ENCODE measurements at places on chromosomes 16 and 17.

DNA sequence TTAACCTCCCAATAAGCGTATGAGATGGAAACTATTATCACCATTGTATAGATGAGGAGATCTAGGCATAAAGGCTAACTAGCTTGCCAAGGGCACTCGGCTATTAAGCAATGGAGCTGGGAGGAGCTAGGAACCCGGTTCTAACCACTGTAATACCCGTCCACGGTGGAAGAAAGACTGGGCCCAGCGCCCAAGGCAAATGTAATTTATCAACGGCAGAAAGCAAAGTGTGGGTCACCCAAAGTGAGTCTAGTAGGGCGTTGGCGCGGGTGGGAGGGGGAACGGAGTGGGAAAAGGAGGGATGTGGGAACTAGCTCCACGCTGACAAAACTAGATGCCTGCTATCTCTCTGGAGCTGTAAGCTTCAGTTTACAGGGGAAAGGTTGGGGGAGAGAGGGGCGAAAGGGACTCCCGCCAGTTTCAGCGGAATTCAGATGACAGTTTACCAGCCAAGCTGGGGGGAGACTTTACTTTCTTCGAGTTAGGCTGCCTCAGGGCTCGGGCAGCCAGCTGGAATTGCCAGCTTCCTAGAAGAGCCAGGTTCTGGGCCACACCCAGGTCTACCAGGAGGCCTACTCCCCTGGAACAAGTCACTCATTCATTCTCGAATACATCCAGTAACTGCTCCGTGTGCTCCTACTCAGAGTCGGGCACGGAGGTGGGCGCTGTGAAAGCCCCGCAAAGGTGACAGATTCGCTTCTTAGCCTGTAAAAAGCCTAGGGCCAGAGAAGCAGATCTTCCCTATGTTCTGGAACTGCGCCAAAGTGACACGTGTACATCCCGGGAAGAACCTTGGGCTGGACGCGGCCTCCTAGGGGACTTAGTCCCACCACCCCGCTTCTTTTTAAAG lies 837 bp downstream of the LRRC59 start:
- DNase-seq: no peak

DNA sequence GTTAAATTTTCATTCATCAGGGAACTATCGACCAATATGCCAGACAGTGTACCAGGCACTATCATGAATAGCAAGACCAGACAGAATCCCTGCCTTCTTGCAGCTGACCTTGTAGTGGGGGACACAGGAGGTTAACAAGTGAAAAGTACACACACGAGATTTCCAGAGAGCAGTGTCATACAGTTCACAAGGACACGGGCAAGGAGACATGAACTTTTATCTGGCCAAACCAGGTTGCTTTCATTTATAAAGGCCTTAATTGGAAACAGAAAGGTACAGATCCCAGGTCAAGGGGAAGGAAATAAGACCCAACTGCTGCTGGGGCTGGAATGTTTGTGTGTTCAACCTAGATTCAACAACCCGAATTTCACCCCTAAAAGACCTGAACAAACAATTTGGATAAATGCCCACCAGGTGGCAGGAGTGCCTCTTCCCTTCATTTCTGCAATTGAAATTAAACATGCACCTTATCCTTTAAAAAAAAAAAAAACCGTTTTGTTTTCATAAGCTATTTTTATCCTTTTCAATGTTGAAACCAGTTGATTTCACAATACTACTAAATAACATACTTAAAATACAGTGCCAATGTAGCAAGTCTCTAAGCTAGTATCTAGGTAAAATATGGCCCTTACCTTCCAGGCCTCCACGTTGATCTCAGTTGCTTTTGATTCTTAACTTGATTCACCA lies 65.9 kb downstream of the EMP2 start:
- peak; percentile 7 for DNase-seq

DNA sequence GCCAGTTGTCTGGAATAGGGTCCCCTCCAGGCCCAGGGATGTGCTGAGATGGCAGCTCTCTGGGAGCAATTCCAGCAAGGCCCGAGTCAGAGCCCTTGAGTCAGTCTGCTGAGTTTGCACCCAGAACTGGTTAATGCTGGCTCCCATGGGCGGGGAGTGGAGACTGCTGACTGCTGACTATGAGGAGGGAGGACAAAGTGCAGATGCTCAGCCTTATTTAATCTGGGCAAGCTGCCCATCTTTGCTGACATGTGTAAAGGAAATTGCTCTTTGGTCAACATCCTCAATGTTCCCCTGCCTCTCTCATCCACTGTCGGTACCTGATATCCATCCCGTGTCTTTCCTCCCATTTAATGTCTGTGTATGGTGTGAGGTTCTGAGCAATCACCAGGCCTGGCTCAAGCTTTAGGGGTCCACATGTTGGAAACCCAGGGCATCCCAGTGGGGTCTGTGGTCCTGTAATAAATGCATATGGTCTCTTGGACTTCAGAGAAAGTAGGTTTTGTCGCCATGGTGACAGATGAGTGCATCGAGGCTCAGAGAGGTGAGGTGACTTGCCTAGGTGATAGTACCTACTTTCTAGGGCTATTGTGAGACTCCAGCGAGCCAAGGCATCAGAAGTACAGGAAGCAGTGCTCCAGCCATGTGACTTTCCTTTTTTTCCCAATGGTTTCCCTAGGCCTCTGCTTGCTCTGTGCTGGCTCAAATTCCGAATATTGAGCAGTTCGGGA lies 20.0 kb upstream of the RNF135 start:
- no peak for DNase-seq

DNA sequence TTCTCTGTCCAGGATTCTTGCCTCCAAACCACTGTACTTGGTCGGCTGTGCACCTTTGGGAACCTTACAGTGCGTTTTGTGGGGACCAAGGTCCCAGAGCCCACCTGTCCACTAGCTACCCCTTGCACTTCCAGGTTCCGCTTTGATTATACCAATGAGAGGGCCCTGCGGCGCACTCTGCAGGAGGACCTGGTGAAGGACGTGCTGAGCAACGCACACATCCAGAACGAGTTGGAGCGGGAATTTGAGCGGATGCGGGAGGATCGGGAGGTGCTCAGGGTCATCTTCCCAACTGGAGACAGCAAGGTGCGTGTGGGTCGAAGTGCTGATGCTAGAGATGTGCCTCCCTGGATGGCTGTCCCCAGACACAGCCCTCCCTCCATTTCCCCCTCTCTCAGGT lies 18.8 kb downstream of the POLR2A start:
- DNase-seq: no peak

DNA sequence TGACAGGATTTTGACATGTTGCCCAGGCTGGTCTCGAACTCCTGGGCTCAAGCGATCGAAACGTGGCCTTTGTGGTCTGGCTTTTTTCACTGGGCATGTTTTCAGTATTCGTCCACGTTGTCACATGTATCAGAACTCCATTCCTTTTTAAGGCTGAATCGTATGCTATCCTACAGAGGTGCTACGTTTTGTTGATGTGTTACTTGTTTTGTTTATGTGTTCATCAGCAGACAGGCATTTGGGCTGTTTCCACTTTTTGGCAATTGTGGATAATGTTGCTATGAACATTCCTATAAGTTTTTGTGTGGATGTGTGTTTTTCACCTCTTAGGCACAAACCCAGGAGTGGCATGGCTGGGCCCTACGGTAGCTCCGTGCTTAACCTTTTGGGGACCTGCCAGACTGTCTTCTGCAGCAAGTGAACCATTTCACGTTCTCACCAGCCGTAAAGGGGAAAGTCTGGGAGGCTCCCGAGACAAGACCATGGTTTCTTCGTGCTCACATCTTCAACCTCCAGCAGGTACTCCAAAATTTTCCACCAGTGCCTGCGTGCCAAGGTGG lies 26.9 kb downstream of the ADCY9 start:
- no peak for DNase-seq

GRCh38 chr16:84043486-84044117 lies 1.0 kb upstream of the SLC38A8 start:
- DNase-seq: no peak

DNA sequence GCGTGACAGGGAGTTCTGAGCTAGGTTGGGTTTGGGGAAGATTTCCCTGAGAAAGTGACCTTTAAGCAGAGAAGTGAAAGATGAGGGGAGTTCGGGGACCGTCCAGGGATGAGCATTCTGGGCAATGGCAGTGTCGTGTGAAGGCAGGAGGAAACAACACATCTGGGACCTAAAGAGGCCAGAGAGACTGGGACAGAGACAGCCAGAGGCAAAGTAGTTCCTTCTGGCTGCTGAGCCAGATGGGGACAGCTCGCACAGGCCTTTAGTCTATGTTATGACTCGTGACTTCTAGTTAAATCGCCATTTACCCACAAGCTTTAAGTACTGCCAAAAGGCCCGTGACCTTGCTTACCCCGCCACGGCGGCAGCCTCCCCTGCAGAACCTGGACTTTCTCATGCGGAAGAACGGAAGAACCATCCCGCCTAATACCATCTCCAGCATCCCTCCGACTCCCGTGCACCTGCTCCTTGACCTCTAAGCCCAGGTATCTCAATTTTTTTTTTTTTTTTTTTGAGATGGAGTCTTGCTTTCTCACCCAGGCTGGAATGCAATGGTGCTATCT lies 8.5 kb upstream of the MED11 start:
- no peak for DNase-seq

DNA sequence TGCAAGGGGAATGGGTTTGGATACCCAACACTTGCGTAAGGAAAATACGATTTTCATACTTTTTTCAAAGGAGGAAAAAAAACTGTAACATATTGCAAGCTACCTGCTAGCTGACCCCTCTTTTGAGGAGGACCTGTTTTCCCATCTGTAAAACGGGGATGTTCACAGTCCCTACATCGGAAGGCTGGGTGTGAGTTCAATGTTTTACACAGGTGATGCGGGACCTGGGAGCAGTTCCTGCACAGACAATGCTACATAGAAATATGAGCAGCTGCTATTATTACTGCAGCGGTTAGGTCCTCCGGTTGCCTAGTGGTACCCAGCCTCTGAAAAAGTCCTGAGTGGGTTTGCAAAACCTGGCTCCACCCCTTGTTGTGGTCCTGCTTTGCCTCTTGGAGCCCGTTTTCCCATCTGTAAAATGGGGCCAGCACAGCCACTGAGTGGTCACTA lies 3.5 kb downstream of the SOCS1 start:
- DNase-seq: no peak

- DNase-seq: no peak
Observed at GRCh38 chr17:43879723-43880419, 27.5 kb downstream of the MPP2 start.

DNA sequence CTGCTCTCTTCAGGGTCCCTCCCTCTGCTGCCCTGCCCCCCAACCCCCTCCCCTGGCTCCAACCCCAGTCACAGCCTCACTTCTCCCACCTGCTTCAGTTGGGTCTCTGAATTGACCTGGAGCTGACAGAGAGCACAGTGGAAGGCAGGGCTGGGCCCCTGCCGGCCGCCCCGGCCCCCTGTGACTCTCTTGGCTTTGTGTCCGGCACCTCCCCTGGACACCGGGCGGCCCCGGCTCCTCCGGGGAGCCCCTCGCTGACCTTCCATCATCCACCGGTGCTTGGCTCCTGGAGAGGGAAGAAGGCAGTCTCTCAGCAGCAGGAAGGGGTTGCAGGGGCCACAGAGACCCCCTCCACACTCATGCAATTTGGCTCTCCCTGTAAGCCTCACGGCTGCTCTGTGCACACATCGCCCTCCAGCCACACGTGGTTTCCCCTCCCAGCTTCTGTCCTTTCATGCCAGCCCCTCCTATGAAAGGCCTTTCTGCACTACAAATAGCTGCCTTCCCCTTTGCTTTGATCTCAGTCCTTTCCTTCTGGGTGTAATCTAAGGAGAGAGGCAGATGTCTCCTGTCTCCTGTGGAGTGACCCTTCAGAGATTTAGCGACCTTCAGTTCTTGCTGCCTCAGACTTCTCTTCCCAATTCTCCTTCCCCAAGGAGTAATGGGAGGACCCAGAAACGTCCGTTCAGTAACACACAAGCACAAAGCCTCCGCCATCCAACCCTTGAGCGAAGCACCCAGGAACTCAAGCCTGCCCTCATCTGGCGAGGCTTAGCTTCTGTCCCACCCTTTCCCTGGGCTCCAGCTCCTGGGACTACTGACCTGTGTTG lies 8.3 kb downstream of the NKIRAS2 start:
- DNase-seq: no peak

DNA sequence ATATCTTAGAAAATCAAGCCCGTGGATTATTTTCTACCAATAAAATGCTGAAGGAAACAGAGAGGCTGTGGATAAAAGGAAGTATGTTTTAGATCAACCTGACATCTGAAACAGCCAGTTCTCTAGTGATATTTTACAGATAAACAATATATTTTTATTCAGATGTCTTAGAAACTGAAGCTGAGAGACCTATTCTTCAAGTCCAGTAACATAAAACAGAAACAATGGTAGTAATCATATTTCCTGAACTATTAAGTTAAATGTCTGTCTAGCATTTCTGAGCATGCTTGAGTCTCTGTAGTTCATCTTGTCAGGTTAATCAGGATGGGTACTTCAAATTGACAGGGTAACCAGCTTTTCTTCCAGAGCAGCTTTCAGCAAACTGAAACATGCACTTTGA lies 449.6 kb upstream of the TOM1L1 start:
- DNase-seq: no peak

GRCh38 chr17:75457047-75457654 lies 716 bp downstream of the TMEM94 start:
- DNase-seq: no peak

DNA sequence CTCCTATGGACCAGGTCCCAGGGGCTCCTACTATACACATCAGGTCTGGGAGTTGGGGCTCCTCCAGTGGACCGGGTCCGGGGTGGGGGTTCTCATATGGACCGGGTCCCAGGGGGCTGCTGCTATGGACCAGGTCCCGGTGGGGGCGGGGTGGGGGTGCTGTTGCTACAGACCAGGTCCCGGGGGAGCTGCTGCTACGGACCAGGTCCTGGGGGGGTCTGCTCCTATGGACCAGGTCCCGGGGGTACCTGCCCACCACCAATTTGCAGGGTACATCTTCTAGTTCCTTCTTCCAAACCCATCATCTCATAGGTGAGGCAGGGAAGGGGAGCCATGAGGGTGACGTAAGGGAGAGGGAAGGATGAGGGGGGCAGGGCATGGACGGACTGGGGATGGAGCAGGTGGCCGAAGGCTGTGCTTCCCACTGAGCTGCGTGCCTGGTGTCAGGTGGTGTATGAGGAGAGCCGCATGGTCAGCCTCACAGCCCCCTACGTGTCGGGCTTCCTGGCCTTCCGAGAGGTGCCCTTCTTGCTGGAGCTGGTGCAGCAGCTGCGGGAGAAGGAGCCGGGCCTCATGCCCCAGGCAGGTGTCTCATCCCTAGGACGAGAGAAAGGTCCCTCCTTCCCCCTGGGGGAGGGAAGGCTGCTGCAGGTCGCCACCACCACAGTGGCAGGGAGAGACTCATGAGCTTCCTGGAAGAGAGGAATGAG lies 6.6 kb downstream of the ENDOV start:
- no peak for DNase-seq

GRCh38 chr17:72600934-72601333 lies 480.1 kb downstream of the SOX9 start:
- no peak for DNase-seq

GRCh38 chr16:62149631-62150030 lies 113.4 kb upstream of the CDH8 start:
- DNase-seq: no peak

GRCh38 chr16:17845031-17845430 lies 374.3 kb upstream of the XYLT1 start:
- no peak for DNase-seq

- DNase-seq: no peak
Observed at GRCh38 chr16:51450909-51451308, 299.8 kb upstream of the SALL1 start.

GRCh38 chr16:60199150-60199549 lies 1465.0 kb upstream of the GOT2 start:
- DNase-seq: no peak
